Kidney (tissue), 22 donors: ENCODE measurements at places on chromosomes 5 and 9. TPM values are rescaled to one million over a fixed set of nuclear protein-coding genes. Genes with fewer than 3 reads are reported as not detected.

Gene PCDHGA6
- 7.2 TPM for total RNA-seq

- no peak for DNase-seq
- H3K4me1 ChIP-seq, result no peaks in the 10 kb centered on the region
- no peaks in the 10 kb centered on the region for H3K27me3 ChIP-seq
- H3K4me3 ChIP-seq, result no peak overlapping the region
- no peak overlapping the region for H3K27ac ChIP-seq
- H3K36me3 ChIP-seq, result no peaks in the 10 kb centered on the region
Measured at GRCh38 chr5:96022971-96023370, 61.3 kb upstream of the ELL2 start.

Gene WWC1
- total RNA-seq, result 174 TPM

DNA sequence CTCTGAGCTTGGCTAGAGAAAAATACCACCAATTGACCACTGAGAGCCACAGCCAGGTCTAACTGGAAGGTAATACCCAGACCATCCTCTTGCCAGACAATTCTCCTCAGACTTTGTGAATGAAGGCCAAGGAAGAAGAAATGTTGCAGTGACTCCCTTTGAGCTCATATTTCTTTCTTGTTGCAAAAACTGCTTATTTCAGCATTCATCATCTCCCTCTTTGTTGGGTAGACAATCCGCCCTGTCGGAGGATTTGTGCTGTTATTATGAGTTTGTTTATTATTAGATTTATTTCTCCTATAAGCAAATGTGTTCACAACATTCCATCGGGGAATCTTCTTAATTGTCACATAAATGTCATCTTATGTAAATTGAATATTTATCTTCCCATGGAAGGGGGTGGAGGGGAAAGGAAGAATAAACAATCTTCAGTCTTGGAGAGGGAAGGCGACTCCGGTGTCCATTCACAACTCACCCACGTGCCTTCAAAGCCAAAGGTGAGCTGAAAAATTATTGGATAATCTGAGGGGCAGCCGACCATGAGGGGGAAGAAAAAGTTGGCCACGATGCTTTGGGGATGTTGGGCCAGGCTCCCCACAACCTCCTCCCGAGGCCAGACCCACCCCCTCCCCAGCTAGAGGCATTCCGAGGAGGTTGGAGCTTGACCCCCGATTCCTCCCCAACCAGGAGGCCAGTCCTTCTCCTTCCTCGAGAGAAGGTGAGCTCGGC, 1.8 kb upstream of the JADE2 start:
- DNase-seq, result no peak
- H3K27ac ChIP-seq, result peak overlapping the region; percentile 98

GRCh38 chr9:84371737-84372136, 31.2 kb upstream of the SLC28A3 start:
- H3K27ac ChIP-seq, result no peak overlapping the region
- DNase-seq, result no peak
- no peak overlapping the region for H3K4me3 ChIP-seq
- no peaks in the 10 kb centered on the region for H3K4me1 ChIP-seq
- H3K36me3 ChIP-seq, result no peaks in the 10 kb centered on the region
- no peaks in the 10 kb centered on the region for H3K27me3 ChIP-seq

- no peaks in the 10 kb centered on the region for H3K4me1 ChIP-seq
- no peaks in the 10 kb centered on the region for H3K27me3 ChIP-seq
- no peaks in the 10 kb centered on the region for H3K36me3 ChIP-seq
- H3K27ac ChIP-seq, result no peak overlapping the region
- no peak overlapping the region for H3K4me3 ChIP-seq
Measured at GRCh38 chr5:95440825-95441224, 49.7 kb downstream of the FAM81B start.

GRCh38 chr5:10695055-10695649, 65.9 kb downstream of the DAP start:
- peak overlapping the region; percentile 20 for H3K27ac ChIP-seq
- DNase-seq, result peak; percentile 85
- H3K4me3 ChIP-seq, result no peak overlapping the region
- H3K36me3 ChIP-seq, result no peaks in the 10 kb centered on the region
- no peaks in the 10 kb centered on the region for H3K27me3 ChIP-seq
- peaks cover 8% of the 10 kb centered on the region for H3K4me1 ChIP-seq

Gene TLE4
- total RNA-seq, result 35.7 TPM

Gene NRARP
- 4.7 TPM for total RNA-seq

GRCh38 chr5:32254881-32255539, 57.7 kb downstream of the MTMR12 start:
- no peak for DNase-seq
- no peaks in the 10 kb centered on the region for H3K27me3 ChIP-seq
- H3K36me3 ChIP-seq, result peaks cover 20% of the 10 kb centered on the region
- no peak overlapping the region for H3K4me3 ChIP-seq

Gene PPP1R26
- total RNA-seq, result 22.0 TPM

DNA sequence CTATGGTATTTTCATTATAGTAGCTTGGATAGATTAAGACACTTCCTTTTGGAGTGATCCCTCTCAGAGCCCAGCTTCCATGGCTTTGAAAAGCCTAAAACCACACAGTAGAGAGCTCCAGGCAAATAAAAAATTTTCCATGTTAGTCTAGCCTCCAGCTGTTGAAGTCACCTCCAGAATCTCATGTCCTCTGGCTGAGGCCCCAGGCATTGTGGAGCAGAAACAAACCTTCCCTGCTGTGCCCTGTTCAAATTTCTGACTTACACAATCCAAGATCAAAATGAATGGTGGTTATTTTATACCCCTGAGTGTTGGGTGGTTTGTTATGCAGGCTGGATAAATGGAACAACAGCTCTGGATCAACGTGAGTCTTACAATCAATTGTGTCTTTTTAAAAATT, 203.9 kb downstream of the ICE1 start:
- no peak overlapping the region for H3K4me3 ChIP-seq
- no peak for DNase-seq
- H3K27me3 ChIP-seq, result no peaks in the 10 kb centered on the region
- H3K4me1 ChIP-seq, result no peaks in the 10 kb centered on the region

DNA sequence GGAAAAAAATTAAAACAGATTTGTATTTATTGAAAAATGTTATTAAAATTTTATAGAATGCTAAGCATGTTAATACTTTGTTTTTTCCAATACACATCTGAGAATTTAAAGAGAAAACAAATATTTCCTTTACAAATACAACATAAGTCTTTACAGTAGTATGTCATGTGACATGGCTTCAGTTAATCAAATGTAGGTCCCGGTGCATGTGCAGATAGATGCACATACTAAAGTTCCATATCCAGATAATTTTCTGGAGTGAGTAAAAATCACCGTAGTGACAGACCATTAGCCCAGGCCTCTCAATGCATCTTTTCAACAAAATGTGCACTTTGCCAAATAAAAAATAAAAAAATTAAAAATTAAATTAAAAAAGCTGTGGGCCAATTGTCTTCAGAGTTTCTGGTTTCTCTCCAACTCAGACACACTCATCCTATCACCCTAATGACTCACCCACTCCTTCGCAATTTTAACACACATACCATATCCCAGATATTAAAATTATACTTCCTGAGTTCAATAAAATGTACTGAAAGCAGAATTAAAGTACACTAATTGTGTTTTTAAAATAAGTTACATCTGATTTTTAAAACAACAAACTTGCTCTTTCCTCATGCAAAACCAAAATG, 508.1 kb downstream of the NR2F1-AS1 start:
- no peak overlapping the region for H3K4me3 ChIP-seq
- no peak for DNase-seq
- no peak overlapping the region for H3K27ac ChIP-seq
- no peaks in the 10 kb centered on the region for H3K27me3 ChIP-seq
- no peaks in the 10 kb centered on the region for H3K4me1 ChIP-seq

- no peaks in the 10 kb centered on the region for H3K36me3 ChIP-seq
- H3K27ac ChIP-seq, result peak overlapping the region; percentile 8
- peaks cover 22% of the 10 kb centered on the region for H3K4me1 ChIP-seq
- no peak overlapping the region for H3K4me3 ChIP-seq
- no peak for DNase-seq
- H3K27me3 ChIP-seq, result no peaks in the 10 kb centered on the region
Measured at GRCh38 chr5:79785983-79786382, 96.3 kb downstream of the CMYA5 start.

GRCh38 chr5:152711801-152712388, 306.8 kb upstream of the NMUR2 start:
- H3K27ac ChIP-seq, result no peak overlapping the region
- H3K27me3 ChIP-seq, result no peaks in the 10 kb centered on the region
- no peak overlapping the region for H3K4me3 ChIP-seq
- DNase-seq, result peak; percentile 3

DNA sequence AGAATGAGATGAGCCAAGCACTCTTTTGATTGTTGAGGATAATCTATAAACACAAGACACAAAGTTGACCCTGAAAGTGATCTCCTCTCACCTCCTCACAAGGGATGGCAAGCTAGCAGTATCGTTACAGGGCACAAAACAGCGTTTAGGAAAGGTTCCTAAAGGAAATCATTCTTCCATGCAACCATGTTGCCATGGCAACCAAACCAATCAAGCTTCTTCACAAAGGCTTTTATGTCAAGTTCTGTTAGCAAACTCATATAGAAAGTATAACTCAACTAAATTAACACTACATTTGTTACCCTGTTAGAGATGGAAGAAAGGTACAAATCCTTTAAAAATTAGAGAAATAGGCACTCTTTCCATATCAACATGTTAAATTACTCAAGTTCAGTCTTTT, 1016.8 kb upstream of the DMAC1 start:
- no peak overlapping the region for H3K4me3 ChIP-seq
- H3K36me3 ChIP-seq, result no peaks in the 10 kb centered on the region
- H3K27me3 ChIP-seq, result no peaks in the 10 kb centered on the region

DNA sequence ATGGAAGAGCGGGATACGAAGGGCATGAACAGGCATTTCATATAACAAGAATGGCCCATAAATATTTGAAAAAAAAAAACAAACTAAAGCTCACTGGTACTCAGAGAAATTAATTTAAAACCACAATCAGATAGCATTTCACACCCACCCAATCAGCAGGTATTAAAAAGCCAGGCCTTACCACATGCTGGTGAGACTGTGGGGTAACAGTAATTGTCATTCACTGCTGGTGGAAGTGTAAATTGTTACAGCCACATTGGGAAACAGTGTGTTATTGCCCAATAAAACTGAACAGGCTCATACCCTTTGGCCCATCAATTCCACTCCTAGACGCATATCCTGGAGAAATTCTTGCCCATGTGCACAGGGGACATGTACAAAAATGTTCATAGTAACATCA, 66.0 kb downstream of the PLAC8L1 start:
- no peak overlapping the region for H3K4me3 ChIP-seq
- H3K36me3 ChIP-seq, result no peaks in the 10 kb centered on the region
- no peaks in the 10 kb centered on the region for H3K27me3 ChIP-seq

DNA sequence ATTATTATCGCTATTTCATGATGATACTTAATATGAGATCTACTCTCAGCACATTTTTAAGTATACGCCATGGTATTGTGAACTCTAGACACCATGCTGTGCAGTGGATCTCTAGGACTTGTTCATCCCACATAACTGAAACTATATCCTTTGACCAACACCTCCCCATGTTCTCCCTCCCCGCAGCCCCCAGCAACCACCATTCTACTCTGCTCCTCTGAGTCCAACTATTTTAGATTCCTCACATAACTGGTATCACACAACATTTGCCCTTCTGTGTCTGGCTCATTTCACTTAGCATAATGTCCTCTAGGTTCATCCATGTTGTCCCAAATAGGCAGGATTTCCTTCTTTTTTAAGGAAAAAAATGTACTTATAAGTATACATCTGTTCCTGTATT, 6.6 kb upstream of the TBC1D2 start:
- no peak overlapping the region for H3K27ac ChIP-seq
- no peak for DNase-seq
- no peak overlapping the region for H3K4me3 ChIP-seq
- no peaks in the 10 kb centered on the region for H3K27me3 ChIP-seq

Gene ZNF354C
- 6.9 TPM for total RNA-seq

Gene SPATA9
- 1.0 TPM for total RNA-seq

DNA sequence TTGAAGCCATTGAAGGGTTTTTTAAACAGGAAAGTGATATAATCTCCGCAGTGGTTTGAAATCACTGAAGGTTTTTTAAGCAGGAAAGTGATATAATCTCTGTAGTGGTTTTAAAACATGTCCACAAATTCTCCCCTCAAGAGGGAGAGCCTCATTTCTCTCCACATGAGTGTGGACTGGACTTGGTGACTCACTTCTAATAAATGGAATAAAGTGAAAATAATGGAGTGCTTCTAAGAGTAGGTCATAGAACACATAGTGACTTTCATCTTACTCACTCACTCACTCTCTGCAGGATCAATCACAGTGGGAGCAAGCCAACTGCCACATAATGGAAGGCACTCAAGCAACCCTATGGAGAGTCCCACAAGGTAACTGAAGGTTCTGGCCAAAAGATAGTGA, 12.0 kb downstream of the CTNNAL1 start:
- H3K36me3 ChIP-seq, result no peaks in the 10 kb centered on the region
- no peak overlapping the region for H3K4me3 ChIP-seq
- H3K27me3 ChIP-seq, result no peaks in the 10 kb centered on the region
- H3K4me1 ChIP-seq, result peaks cover 2% of the 10 kb centered on the region
- DNase-seq, result no peak

GRCh38 chr5:127254729-127255284, 35.8 kb upstream of the MEGF10 start:
- no peak overlapping the region for H3K27ac ChIP-seq
- H3K4me3 ChIP-seq, result no peak overlapping the region
- no peaks in the 10 kb centered on the region for H3K4me1 ChIP-seq
- no peak for DNase-seq

- H3K36me3 ChIP-seq, result no peaks in the 10 kb centered on the region
- no peak overlapping the region for H3K4me3 ChIP-seq
- DNase-seq, result no peak
- no peaks in the 10 kb centered on the region for H3K27me3 ChIP-seq
- H3K27ac ChIP-seq, result no peak overlapping the region
Measured at GRCh38 chr9:98236901-98237487, 18.5 kb downstream of the TBC1D2 start.

GRCh38 chr5:68729678-68730077, 364.1 kb upstream of the SLC30A5 start:
- H3K36me3 ChIP-seq, result no peaks in the 10 kb centered on the region
- H3K27me3 ChIP-seq, result no peaks in the 10 kb centered on the region
- H3K4me1 ChIP-seq, result no peaks in the 10 kb centered on the region

GRCh38 chr9:87883990-87884389, 1.3 kb downstream of the SPATA31E1 start:
- H3K4me3 ChIP-seq, result no peak overlapping the region
- no peaks in the 10 kb centered on the region for H3K4me1 ChIP-seq
- H3K27ac ChIP-seq, result no peak overlapping the region
- peak; percentile 20 for DNase-seq
